CD4-positive, alpha-beta T cell treated with Interleukin-17A for 4 hours (primary cell): ENCODE measurements at places on chromosomes 3 and 15.

- no peak for DNase-seq
These were observed 124.8 kb downstream of the VPS13C start for GRCh38 chr15:61935493-61935892.

GRCh38 chr3:184040010-184040409 is 8.5 kb downstream of the HTR3D start:
- DNase-seq, result no peak

- no peak for DNase-seq
These were observed 63.4 kb upstream of the LEKR1 start for GRCh38 chr3:156762631-156763185.

DNA sequence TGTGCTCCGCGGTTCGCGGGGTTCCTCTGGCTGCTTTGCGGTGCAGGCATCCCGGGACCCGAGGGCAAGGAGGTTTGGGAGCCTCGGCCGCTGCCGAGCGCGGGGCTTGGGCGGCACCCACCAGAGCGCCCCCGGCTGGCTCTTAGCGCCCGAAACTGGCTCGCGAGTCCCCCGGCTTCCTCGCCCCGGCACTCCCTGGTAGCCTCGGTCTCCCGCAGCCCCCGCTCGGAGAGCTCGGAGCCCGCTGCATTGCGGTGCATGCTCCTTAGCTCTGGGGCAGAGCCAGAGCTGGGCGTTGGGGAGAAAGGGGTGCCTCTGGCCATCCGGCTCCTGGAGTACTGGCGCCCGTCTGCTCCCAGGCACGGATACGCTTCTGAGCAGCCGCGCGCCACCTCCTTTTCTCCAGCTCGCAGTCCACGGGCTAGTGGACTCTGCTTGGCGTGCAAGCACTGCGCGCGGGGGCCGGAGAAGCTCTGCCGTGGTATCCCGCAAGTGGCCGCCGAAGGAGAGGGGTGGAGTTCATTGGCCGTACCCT is 753 bp downstream of the EPHB1 start:
- DNase-seq, result no peak

GRCh38 chr3:194956697-194957396 is 271.2 kb downstream of the FAM43A start:
- no peak for DNase-seq

- DNase-seq, result no peak
These were observed 1.8 kb downstream of the WWTR1 start for GRCh38 chr3:149655826-149656574.

DNA sequence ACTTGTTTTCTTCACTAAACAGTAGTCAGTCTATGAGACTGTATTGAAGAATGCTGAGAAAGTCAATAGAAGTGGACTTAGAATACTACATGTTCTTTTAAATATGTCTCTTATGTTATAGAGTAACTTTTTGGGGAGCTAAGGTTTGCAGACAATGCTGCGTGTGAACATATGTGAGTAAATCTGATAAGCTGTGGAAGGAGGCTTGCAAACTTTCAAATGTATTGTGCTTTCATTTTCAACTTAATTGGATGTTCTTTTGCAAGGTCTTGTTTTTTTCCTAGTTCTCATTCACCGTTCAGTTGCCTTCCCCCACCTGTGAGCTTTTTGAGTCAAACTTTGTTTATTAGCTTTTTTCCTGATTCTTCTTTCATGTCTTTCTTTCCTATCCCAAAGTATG is 176.2 kb downstream of the LPP start:
- no peak for DNase-seq
